ENCODE measurements at places on chromosomes 13 and 19. TPM values are rescaled to one million over a fixed set of nuclear protein-coding genes. Genes with fewer than 3 reads are reported as not detected.

The OVOL3 gene
- total RNA-seq, result not detected

The PEG3 gene
- total RNA-seq, result not detected

The CYP4F22 gene
- total RNA-seq, result not detected

The ZNF563 gene
- 0.30 TPM for total RNA-seq

The SOX1 gene
- not detected for total RNA-seq

The TMEM255B gene
- total RNA-seq, result 26.1 TPM

The DBP gene
- 1.6 TPM for total RNA-seq

The TRPC4 gene
- 0.32 TPM for total RNA-seq

The LILRA2 gene
- total RNA-seq, result not detected

The GIPC3 gene
- 0.32 TPM for total RNA-seq

The ZNF888 gene
- 5.2 TPM for total RNA-seq

The C3 gene
- total RNA-seq, result 0.32 TPM

The ZNF730 gene
- total RNA-seq, result 2.4 TPM

The S1PR5 gene
- total RNA-seq, result not detected

The CRX gene
- total RNA-seq, result not detected

The BAX gene
- total RNA-seq, result 137 TPM

The KLK10 gene
- not detected for total RNA-seq

The ZNF599 gene
- total RNA-seq, result 2.7 TPM

The ADGRE3 gene
- not detected for total RNA-seq

The TEX26 gene
- total RNA-seq, result not detected

The TNNI3 gene
- not detected for total RNA-seq

The RPL28 gene
- total RNA-seq, result 274 TPM

Measured in epithelial cell of umbilical artery (primary cell).